Lung microvascular endothelial cell (primary cell): ENCODE measurements at places on chromosomes 3 and 15.

- no peak for DNase-seq
Measured at GRCh38 chr3:3125977-3126376, 763 bp upstream of the TRNT1 start.

GRCh38 chr3:186081678-186082077, 27.2 kb downstream of the ETV5 start:
- no peak for DNase-seq

- DNase-seq, result no peak
Measured at GRCh38 chr3:6671363-6671762, 189.6 kb upstream of the GRM7 start.

- DNase-seq, result peak; percentile 100
Measured at GRCh38 chr3:133573054-133573628, 345 bp upstream of the CDV3 start.

GRCh38 chr3:69210068-69210730, 87.8 kb upstream of the LMOD3 start:
- no peak for DNase-seq

DNA sequence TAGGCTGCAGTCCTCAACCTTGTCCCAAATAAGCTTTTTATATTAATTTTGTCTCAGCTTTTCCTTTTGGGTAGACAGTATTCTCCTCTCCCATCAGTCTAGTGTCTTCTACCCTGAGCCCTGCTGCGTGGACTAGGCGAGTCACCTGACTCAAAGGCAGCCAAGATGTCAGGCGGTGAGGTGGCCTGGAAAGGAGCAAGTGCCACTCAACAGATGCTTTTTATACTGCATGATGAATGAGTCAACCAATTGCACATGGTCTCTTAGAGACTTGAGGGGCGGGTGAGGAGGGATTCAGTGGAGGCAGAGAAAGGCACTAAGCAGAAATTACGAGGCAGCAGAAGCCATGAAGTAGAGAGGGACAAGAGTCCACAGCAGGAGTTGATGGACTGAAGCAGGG, 95.9 kb downstream of the FRMD4B start:
- DNase-seq, result no peak

DNA sequence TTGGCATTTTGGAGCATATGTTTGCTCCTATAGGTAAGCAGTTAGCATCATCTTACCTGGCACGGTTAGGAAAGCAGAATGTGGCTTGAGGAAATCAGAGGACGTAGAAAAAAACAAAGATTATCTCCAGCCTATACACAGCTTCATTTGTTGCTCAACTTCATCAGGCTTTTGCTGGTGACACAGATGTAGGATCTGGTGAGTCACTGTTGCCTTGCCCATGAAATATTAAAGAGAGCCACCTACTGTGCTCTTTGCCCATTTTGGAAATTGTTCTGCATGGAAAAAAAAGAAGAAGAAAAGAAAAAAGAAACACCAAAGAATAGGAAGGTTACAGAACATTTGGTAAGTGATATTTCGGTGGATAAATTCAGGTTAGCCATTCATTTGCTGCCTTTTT, 3.8 kb downstream of the IL1RAP start:
- no peak for DNase-seq

DNA sequence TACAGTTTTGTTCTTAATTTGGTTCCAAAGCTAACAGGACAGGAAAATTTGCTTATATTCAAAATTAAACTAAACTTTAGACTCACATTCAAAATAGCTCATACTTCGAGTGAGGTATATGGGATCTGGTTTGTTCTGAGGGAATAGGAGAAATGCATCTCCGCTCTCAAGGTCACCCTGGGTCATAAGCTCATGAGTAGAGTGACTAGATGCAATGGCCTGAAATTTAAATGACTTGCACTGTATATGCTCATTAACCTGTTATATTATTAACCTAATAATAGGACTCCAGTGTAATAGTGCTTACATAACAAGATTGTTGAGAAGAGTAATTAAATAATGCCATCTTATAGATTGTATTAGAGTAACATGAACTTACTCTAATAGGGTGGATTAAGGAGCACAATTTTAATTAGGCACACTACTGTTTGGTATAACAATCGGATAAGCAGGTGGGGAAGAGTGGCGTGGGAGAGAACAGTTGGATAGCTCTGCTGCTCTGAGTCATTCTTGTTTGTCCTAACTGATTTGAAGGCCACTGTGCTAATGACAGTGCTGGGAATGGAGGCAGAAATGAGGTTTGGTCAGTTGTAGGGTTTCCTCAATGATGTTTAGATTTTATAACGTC, 5.2 kb downstream of the NKTR start:
- peak; percentile 73 for DNase-seq

GRCh38 chr15:84955089-84955848, 26.4 kb upstream of the PDE8A start:
- peak; percentile 85 for DNase-seq

- peak; percentile 85 for DNase-seq
Measured at GRCh38 chr15:36612063-36612788, 32.8 kb downstream of the CDIN1 start.

GRCh38 chr3:187025254-187025655, 94.9 kb downstream of the ST6GAL1 start:
- DNase-seq, result no peak

GRCh38 chr15:67038736-67039135, 26.7 kb upstream of the SMAD3 start:
- no peak for DNase-seq

DNA sequence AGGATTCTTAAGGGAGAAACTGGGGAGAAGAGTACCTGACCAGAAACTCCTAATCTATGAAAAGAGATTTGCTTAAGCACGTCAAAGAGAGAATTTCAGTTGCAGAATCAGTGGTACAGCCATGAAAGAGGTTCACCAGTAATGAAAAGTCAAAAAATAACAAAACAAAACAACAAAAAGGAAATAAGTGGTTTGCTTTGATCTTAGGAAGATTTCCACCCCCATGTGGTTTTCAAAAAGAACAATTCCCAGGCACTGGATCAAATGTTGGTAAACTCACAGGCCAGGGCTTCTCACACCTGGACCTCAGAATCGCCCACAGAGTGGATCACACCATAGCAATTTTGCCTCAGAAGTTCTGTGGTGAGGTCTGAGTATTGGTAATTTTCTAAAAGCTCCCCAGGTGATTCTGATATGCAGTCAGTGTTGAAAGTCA, 67.5 kb downstream of the TMEM39A start:
- no peak for DNase-seq

DNA sequence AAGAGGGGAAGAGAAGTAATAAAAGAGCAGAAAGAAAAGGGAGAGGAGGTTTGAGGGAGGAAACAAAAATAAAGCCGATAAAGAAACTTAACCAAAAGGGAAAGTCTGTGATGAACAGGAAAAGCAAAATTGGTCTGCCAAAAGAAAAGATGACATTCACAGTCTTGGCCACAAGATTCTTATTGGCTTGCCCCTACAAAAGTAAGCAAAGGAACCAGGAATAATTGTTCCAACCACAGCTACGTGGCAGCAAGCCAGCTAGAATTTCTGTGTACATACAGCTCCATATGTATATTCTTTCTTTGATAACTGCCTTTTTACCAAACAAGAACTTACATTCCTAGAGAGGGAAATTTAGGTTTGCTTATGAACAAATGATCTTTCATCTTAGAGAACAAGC, 79.6 kb downstream of the MLH1 start:
- peak; percentile 83 for DNase-seq

- no peak for DNase-seq
Measured at GRCh38 chr3:86481031-86481430, 509.9 kb downstream of the VGLL3 start.

GRCh38 chr3:153783741-153784480, 337.3 kb upstream of the ARHGEF26 start:
- DNase-seq, result no peak

DNA sequence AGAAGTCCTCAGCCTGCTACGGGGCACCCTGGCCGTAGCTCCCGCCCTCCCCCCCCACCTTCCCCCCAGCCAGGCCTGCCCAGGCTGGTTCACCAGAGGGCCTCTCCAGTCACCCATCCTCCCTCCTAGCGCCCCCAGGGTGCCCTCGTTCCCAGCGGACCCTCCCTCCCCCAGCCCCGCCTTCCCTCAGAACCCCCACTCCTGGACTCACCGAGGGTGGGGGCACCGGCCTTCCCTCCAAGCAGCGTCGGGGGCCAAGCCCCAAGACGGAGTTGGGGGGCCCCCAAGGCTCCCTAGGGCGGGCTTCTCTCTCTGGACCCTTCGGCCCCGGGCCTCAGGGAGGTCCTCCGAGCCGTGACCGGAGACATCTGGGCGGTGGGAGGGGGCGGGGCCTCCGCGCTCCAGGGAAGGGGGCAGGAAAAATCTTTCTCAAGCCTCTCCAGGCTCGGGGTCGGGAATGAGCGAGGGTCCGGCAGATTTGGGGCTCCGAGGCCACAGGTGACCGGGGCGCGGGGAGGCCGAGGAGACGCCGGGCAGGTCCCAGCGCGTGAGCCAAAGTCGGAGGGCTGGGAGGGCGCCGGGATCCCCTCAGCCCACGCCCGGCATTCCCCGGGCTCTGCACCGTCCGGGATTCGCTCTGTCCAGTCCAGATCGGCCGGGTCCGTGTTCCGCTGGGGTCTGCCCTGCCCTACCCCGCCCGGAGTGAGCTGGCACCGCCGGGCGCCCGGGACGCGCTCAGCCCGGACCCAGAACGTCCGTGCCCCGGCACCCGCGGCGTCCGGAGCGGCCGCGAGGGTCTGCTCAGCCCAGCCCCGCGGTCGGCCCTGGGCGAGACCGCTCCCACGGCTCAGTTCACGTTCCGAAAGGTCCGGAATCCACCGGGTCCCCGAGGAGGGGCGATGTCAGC, 999 bp downstream of the INSYN1 start:
- DNase-seq, result no peak

DNA sequence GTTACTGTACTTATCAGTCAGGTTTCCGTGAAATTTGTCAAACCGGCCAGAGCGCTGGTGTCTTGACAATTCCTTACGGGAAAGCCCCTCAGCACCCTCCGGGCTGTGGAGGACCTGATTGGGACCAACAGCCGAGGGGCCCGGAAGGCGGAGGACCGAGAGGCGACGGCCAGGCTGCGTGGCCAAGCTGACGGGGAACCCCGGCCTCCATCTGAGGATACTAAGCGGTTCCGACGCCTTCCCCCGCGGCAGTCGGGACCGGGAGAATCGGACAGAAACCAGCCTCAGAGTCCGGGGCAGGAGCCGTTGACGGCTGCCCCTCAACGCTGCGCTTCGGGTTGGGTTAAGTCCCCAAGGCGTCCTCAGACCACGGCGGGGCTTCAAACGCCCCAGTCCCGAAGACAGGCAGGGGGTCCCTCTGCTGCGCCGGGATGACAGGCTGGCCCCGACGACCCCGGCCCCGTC, 499 bp downstream of the ALDH1A2 start:
- DNase-seq, result peak; percentile 41

DNA sequence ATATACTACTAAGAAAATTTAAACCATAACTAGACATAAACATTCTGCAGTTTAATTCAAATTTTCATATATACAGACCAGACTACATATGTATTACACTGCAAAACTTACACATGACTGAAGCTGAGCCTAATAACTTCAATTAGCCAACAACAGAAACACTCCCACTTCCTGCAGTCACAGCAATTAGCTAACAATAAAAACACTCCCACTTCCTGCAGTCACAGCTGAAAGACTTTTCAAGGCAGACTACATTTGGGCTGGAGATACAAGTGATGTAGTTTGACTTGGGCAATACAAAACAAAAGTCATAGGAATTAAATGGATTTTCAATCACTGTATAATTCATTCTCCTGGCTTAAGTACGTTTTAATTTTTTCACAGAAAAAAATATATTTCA, 10.3 kb downstream of the TM2D3 start:
- peak; percentile 87 for DNase-seq

- DNase-seq, result no peak
Measured at GRCh38 chr3:76702676-76703075, 337.2 kb upstream of the ROBO2 start.

- DNase-seq, result no peak
Measured at GRCh38 chr3:126850370-126851085, 132.4 kb upstream of the PLXNA1 start.

DNA sequence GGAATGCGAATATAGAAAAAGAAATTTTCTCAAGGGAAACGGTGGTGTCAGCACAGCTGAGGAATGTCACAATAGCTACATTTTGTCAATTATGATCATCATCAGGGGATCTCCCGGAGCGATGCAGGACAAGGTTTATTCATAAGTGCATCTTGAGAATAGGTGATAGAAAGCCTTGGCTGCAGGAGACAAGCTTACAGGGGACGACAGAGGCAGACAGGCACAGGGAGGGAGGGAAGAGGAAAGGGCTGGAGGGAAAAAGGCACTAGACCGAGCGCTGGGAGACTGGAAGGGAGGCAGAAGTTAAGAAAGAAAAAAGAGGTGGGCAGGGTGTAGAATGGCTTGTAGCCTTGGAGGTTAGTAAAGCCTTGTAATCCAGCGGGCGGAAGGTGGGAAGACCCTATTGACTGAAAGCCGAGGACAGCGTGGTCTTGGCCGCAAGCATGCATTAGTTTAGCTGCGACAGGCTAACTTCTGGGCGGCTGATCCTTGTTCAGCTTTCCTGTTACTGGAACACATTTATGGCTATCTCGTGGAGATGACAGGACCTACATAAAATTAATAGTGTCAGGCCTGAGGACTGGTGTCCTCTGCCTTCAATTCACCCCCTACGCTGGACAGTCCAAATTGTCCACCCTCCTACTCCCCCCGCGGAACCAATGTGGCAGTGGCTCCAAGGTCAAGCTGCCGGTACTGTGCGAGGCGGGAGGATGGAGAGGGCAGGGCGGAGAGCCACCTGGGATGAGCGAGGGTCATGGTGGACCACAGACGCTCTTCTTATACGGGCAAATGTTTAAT, 1.4 kb upstream of the NECTIN3 start:
- DNase-seq, result peak; percentile 15

- no peak for DNase-seq
Measured at GRCh38 chr15:96687388-96688107, 357.0 kb downstream of the NR2F2 start.

DNA sequence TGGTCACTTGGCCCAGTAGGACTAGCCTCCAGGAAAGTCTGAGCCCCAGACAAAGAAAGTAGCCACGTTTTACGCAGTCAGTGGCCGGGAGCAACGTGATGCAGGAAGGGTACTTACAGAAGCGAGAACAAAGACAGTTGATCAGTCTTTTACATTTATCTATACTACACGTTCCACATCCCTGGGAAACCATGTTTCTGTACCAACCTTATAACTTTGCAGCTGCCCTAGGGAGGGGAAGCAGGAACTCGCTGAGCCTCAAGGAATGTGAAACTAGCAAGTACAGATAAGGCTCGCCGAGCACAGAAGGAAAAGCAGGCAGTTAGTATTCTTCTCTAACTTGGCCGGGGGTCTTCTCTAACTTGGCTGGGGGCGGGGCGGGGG, 3.4 kb upstream of the KNL1 start:
- no peak for DNase-seq

DNA sequence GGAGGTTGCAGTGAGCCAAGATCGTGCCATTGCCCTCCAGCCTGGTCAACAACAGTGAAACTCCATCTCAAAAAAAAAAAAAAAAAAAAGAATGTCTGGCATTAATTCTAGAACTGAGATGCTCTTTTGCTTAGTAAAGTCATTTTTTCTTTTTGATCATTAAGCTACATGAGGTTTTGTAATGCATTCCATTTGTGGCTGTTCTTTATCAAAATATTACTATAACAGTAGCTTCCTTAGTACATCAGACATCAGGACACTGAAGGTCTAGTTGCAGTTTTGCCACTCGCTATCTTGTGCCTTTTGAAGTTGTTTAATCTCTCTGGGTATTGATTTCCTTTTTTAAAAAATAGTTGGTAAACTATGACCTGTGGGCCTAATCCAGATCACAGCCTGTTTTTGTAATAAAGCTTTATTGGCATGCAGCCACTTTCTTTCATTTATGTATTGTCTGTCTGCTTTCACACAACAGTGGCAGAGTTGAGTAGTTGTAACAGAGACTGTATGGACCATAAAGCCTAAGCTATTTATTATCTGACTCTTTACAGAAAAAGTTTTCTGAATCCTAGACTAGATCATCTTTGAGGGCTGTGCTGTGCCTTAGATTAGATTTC, 76.6 kb downstream of the SLC25A26 start:
- DNase-seq, result peak; percentile 24
